Activated T-cell treated with anti-CD3 and anti-CD28 coated beads for 4 hours (primary cell): ENCODE measurements at places on chromosomes 1 and 21.
A peak's percentile ranks its signal among the peaks of the same experiment; 100 is the strongest.

DNA sequence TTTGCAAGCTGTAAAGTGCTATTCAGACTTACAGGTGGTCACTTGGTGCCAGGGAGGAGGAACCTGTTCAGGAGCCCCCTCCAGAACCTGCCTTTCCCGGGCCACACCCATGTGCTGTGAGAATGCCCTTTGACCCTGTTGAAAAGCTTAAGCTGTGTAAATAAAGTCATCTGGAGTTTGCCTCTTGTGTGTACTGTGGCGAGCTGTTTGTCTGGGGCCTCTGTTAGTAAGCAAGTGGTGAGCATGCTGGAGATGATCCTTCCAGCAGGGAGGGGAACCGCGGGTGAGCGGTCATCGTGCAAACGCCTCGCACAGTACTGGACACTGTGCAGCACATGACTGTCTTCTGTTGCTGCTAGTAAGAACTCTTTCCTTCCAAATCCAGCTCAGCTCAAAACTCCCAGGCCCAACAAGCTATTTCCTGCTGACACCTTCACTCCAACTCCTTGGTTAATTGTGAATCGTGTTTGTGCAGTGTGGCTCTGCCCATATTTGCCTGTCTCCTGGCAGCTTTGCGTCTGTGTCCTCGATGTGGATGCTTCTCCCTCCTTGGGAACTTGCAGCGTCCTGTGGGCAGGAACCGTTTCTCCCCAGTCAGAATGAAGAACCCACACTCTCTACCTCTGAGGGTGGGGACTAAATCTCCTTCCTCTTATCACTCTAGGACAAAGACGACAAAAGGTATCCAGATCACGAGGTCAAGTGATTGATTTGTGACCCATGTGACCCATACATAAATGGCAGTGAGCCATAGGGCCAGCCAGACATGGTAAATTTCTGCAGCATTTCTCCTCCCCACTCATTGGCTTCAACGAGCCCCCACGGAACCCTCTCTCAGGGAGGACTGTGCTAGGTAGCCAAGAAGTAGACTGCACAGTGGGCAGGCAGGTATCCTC lies 13.9 kb upstream of the BTG2 start:
- DNase-seq: no peak

- no peak for DNase-seq
Measured at GRCh38 chr1:160219062-160219929, 14.1 kb downstream of the PEA15 start.

DNA sequence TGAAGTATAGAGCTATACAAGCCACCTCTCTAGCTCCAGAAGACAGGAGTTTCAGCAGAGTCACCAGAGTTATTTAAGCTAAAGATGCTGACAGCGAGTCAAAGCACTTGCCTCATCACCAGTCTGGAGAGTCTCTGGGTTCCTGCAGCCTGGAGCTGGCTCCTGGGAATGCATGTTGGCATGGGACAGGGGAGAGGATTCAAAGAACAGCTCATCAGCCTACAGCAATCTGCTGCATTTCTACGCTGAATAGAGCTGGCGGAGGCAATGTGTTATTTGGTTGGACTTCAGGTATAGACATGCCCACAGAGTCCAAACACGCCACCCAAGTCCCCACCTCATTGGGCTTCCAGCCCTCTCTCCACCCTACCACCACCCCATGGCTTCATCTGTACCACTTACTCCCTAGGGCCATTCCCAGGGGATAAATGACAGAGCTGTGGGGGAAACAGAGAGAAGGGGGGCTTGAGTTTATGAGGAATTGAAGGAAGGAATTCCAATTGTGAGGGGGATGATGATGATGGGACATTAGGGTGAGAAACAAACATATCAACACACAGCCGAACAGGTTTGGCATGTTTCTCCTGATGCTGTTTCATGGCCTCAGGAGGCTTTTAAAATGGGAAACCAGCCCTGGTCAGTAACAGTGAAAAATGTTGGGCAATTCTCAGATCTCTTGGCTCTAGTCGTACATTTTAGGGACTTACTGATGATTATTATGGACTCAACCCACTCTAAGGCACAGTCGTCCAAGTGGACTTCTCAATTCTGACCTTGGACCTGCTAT lies 58.4 kb downstream of the PLEKHA6 start:
- DNase-seq: no peak

DNA sequence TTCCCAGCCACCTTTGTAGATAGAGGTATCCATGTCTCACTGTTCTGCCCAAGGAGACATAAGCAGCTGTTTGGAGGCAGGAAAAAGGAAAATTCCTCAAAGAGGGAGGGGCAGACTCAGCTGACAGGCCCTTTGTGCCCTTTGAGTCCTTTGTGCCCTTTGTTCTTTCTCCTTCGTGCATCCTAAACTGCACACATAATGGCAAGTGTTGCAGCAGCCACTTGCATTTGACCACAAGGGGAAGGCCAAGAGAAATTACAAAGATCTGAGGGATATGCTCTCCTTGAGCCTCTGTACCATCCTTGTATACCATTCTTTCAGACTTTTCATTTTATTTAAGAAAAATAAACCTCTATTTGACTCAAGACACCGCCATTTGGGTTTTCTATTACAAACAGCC lies 71.8 kb upstream of the PKN2 start:
- DNase-seq: no peak

GRCh38 chr1:189151361-189151760 lies 1326.3 kb downstream of the BRINP3 start:
- DNase-seq: no peak

DNA sequence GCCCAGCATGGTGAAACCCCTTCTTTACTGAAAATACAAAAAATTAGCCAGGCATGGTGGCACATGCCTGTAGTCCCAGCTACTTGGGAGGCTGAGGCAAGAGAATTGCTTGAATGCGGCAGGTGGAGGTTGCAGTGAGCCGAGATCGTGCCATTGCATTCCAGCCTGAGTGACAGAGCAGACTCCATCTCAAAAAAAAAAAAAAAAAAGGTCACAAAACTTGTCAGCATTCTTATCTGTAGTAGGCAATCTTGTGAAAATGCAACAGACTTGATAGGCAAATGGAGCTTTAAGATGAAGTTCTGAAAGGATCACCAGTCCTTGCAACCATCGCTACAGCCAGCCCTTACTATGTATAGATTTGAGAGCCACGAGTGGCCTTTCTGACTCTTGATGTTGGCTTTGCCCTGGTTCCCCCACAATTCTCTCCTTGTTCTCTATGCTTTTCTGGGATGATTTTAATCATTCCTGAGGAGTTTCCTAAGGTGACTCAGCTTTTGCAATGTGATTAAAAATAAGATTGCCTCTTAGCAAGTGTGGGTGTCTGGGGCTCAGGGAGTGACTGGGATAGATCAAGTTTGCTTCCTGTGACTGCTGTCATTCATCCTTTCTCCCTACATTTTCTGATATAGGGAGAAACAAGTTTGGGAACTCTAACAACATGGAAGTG lies 7.1 kb upstream of the MAP1LC3C start:
- no peak for DNase-seq

DNA sequence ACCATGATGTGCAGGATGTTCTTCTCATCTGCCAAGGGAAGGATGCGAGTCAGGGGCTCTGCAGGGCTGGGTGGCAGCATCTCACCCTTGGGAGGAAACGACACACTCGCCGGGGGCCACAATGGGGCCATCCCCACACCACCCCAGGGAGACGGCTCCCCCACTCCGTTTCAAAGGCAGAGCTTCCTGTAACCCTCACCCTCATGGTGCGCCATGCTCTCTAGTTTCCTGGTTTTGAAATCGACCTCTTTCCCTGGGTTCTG lies 20.2 kb downstream of the RIPK4 start:
- no peak for DNase-seq

- DNase-seq: no peak
Measured at GRCh38 chr1:25754470-25755181, 45.4 kb upstream of the SELENON start.

- DNase-seq: no peak
Measured at GRCh38 chr1:98660940-98661543, 479 bp upstream of the SNX7 start.

- DNase-seq: no peak
Measured at GRCh38 chr1:203124546-203125317, 2.8 kb upstream of the ADORA1 start.

DNA sequence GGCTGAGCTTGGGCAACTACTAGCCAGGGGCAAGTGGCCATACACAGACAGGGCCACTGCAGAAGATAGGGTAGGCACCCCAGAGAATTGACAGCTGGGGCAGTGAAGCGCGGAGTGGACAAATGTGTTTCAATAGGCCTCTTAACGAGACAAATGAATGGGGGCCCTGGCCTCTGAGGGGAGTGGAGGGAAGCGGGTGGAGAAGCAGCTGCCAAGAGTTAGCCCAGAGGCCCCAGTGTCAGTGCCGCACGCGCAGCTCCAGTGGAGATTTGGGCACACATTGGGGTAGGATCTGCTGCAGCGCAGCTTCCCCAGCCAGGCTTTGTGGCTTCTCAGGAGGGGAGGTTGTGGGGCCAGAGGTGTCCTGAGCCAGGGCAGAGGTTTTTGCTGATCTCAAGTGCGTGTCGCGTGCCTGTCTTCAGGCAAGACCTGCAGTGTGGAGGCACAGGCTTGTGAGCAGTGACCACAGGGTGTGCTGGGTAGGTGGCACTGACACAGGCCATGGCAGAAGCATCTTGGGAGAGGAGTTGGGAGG lies 16.9 kb downstream of the PTPRF start:
- DNase-seq: no peak

DNA sequence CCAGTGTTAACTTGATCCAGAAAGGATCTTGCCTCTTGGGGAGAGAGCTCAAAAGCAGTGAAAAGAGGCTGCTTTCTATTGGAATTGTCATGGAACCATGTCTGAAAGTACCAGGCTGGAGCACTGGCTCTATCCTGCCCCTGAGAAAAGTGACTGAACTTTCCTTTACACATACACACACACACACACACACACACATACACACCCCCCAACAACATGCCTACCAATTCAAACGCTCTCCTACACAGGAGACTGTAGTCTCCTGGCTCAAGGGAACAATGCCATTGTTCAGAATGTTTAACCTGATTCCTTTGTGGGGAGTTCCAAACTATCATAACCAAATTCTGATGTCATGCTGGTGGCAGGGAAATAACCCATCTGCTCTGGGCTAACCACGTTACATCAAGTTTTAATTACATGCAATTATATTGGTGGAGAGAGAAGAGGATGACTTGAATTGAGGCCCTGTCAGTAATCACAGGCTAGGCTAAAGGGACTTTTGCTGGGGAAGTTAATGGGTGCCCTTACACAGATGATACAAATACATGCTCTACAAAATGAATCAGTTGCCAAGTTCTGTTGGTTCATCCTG lies 52.3 kb upstream of the DUSP10 start:
- DNase-seq: no peak

DNA sequence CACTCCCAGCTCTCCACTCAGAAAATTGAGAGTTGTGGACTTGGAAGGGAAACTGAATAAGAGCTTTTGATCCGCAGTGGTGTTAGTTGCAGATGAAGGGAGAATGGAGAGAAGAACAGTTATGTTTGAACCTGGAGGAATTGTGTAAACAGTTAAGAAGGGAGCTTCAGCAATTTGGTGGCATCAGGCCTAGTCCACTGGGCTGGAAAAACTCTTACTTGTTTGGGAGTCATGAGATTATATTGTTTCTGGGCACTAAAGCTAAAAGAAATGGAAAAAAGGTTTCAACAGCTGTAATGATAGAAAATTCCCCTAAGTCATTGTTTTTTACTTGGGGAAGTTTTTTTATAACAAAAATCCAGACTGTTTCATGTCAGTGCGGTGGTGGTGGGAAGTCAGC lies 256.1 kb upstream of the C1orf87 start:
- no peak for DNase-seq

GRCh38 chr1:163766257-163766918 lies 444.6 kb downstream of the NUF2 start:
- no peak for DNase-seq

DNA sequence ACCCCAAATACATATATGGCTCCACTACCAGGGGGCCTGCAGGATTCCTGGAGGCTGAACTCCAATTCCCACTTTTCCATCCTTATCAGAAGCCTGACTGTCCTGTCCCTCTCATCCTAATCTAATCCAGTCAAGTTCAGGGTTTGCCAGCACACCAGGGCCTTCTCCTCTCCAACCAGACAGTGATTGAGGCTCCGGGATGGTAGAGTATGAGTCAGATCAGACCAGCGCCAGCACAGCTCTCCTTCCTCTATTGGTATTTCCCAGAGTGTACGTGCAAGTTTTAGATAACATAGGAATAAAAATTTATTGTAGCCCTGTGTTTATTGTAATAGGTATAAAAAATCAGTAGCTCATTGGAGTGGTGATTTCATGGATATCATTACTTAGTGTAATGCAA lies 24.5 kb upstream of the RCSD1 start:
- DNase-seq: no peak

- DNase-seq: no peak
Measured at GRCh38 chr1:62235576-62235975, 40.9 kb downstream of the L1TD1 start.

GRCh38 chr1:65674522-65674921 lies 118.2 kb upstream of the PDE4B start:
- DNase-seq: no peak

GRCh38 chr1:234722904-234723720 lies 113.1 kb upstream of the IRF2BP2 start:
- peak; percentile 61 for DNase-seq

DNA sequence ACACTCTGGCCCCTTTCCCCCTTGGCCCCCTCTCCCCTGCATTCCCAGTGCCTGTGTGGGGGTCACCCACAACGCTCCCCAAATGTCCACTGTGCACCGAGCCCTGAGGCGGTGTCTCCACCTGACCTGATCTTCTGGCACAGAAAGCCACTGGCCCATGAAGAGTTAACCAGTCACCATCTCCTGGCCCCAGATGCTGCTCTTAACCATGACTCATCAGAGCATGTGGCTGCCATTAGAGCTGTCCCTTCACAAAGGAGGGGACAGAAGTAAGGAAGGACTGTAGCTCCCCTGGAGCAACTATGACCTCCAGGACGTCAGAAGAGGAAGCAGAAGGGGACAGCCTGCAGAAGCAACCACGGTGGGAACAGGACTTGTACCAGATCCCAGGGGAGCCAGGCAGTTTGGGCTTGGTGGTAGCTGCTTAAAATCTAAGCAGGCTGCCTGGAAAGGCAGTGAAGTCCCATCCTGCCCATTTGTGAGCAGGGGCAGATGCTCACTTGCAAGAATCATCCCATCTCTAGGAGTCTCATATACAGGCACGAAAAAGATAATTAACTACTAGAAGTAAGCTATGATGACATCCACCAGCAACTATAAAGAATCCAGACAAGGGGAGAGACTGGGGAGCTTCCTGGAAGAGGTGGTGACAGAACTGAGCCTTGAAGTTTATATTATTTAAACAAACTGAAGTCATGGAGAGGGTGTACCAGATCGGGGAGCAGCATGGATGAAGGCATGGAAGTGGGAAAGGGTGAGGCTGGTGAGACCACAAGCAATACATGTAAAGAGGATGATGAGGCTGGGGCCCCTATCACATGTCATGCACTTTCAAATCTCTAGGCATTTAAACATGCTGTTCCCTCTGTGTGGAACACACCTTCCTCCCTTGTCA lies 1.1 kb upstream of the TTC39A start:
- no peak for DNase-seq

DNA sequence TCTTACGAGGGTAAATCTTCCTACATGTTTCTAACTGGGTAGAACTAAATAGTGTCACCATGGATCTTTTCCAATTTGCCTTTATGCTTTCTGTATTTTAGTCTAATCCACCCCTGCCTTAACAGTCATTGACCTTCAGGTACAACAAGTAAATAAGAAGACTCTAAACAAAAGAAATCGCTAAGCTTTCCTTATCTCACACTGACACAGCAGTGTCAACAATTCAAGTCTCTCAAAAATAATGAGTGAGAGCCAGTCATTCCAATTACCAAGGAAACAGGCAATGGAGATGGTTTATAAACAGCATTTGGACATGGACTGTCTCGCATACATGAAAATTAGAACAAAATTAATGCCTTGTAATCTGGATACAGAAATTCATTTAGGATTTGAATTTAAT lies 365.8 kb downstream of the VAV3 start:
- no peak for DNase-seq
